ENCODE measurements at places on chromosomes 3 and 15.

DNA sequence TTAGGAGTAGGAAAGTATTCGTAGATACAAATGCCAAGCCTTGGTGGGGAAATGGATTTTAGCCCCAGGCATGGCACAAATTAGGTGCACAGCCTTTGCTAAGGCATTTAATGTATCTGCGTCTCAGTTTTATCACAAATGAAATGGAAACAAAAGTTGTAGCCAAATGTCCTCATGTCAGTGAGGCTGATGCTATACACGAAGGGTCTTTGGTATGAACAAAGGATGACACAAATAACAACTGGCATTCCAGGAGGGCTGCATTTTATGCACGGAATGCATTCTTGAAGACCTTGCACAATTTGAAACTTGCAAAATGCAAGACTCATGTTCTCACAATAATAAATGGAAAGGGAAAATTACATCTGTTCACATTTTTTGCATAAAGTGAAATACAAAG is 181.9 kb downstream of the SV2B start:
- no peak for DNase-seq

- no peak for DNase-seq
These were observed 62.8 kb downstream of the ISG20 start for GRCh38 chr15:88701561-88702095.

DNA sequence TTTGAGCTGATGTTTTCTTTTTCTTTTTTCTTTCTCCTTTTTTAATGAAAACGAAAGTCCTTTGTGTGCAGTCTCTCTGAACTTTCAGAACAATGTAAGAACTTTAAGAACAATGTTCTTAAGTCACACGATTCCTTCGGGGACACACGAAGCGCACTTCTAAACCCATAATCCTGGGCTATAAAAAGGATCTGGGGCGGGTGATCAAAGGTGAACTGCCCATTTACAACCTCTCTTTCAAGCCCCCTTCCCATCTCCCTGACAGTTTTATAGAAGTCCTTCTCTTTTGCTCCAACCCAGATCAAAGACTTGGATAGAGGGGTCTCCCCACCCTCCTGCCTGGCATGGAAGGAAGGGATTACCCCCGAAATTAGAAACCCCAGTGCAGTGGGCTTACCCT is 126.8 kb downstream of the BDH1 start:
- DNase-seq = no peak

- no peak for DNase-seq
These were observed 236.5 kb downstream of the LRTM1 start for GRCh38 chr3:54691289-54691771.

DNA sequence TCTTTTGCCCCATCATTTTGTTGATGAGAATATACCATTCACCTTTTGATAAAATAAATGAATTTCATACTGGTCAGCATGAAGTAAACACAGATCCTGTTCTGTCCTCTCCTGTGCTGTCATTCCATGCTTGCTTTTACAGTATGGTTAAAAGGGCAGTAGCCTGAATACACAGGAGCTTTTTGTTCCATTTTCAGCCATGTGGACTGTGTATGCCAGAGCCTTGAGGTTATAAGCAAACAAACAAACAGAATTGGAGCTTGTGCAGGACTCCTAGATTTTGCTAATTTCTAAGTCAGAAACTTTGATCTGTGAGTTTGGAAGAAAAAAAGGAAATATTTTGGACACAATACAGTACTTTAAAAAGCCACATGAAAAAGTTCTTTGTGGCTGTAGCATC is 91.9 kb downstream of the LRRC28 start:
- no peak for DNase-seq
